ENCODE measurements at places on chromosomes 16 and 17.

DNA sequence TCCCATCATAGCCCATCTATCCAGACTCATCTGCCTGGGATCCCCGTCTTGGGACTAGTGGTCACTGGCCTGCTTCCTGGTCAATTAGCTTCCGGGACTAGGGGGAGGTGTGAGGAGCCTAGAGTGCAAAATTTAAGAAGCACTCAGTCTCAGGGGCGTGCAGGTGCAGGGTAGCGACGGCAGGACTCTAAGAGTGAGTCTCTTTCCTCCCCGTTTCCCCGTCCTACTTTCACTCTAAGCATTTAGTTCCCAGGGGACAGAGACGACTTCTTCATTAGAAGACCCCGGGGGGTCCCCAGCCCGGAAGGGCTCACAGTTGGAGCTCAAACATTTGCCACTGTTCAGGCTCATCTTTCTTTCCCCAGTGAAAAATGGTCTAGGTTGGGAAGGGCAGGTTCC is 677 bp upstream of the ZNHIT3 start:
- DNase-seq: no peak

DNA sequence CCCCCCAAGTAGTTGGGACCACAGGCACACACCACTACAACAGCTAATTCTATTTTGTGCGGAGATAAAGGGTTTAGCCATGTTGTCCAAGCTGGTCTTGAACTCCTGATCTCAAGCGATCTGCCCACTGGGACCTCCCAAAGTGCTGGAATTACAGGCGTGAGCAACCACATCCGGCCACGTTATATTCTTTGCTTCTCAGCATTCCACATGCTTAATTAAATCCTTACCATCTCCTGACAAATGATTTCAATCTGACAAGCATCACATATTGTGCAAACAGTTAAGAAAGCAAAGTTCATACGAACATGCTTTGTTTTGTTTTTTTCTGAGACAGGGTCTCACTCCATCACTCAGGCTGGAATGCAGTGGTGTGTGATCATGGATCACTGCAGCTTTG is 18.2 kb downstream of the HIGD1B start:
- no peak for DNase-seq

DNA sequence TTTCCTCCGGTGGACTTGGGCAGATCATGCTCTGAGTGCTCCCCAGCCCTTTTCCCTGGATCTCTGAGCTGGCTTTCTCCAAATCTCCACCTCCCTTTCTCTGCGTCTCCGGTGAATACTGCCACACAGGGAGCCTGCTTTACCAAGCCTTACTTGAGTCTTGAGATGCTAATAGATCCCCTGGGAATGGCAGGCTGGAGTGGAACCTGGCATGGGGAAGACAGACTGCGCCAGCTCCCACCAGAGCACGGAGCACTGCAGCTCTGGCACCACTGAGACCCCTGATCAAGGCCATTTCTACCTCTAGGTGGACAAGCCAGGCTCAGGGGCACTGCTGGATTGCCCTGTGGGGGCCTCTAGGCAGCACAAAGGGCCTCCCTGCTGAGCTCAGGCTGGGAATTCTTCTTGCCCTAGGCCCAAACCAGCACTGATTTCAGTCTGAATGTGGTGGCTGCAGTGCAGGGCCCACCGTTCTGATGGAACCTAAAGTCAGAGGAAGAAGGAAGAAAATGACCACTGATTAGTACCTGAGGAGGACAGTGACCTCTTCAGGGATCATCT is 74.3 kb upstream of the CRHR1 start:
- DNase-seq: no peak

DNA sequence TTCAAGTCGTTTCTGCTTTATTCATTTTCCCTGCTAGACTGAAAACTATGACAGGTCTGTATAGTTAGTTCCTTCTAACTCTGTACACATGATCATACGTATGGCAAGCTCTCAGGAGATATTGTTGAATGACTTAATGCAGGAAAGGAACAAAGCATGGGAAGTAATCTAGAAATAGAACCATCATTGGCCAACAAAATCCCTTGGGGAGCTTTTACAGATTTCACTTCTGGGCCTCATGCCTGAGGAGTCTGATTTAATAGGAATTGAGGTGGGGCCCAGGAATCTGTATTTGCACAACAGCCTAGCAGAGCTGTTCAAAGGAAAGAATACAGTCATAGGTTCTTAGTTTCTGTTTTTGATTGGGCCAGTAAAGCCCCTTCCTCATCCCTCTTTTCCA is 229.2 kb downstream of the MAP2K6 start:
- no peak for DNase-seq

GRCh38 chr17:2214047-2214928 is 89.3 kb downstream of the SMG6 start:
- no peak for DNase-seq

- no peak for DNase-seq
Measured at GRCh38 chr17:77841742-77842527, 116.6 kb upstream of the TNRC6C start.

GRCh38 chr16:31404353-31405064 is 11.4 kb downstream of the ITGAD start:
- DNase-seq: no peak

- DNase-seq: no peak
Measured at GRCh38 chr16:70433458-70434103, 5.3 kb downstream of the ST3GAL2 start.

DNA sequence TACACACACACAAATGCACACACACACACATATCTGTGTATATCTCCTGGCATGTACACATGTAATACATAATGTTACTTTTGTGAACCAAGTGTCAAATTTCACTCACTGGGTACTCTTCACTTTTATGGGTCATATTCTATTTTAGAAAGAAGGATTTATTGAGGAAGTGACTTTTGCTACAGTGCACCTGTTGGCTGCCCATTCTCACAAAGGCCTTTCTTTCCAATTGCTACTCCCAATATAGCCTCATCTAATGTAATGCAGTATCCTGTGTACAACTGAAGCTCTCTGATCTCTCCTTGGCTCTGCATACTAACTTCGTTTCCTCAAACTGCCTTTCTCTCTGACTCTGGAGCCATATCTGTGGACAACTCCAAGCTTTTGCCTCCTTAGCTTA is 107.5 kb downstream of the ABCA8 start:
- DNase-seq: no peak

GRCh38 chr16:23464196-23464595 is 11.2 kb upstream of the COG7 start:
- no peak for DNase-seq
